ENCODE measurements at places on chromosomes 16 and 17.

DNA sequence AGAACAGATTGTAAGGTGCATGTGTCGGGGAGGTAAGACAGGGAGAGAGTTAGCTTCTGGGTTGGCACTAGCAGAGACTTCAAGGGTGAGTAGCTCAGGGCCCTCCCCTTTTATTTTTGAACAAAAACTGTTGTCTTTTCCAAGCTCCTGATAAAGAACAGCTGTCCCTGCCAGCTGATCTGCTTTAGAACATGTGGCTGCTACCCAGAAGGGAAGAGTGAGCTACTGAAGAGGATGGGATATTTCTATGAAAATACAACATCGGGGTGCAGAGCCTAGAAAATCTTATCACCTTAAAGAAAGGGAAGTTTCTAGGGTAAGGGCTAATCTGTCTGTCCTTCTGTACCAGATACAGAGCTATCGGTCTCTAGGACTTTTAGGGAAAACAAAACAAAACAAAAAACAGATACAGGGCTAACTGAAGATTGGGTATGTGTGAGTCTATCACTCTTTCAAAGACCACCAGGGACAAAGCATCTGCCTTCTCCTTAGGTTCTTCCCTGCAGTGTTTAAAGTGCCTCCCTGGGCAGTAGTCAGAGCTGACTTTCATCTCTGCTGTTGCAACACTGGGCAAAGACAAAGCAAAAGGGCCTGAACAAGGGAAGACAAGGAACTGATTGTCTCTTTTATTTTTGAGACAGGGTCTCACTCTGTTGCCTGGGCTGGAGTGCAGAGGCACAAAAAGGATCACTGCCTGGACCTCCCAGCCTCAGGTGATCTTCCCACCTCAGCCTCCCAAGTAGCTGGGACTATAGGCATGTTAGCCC lies 5.0 kb upstream of the DHRS13 start:
- no peak for DNase-seq

DNA sequence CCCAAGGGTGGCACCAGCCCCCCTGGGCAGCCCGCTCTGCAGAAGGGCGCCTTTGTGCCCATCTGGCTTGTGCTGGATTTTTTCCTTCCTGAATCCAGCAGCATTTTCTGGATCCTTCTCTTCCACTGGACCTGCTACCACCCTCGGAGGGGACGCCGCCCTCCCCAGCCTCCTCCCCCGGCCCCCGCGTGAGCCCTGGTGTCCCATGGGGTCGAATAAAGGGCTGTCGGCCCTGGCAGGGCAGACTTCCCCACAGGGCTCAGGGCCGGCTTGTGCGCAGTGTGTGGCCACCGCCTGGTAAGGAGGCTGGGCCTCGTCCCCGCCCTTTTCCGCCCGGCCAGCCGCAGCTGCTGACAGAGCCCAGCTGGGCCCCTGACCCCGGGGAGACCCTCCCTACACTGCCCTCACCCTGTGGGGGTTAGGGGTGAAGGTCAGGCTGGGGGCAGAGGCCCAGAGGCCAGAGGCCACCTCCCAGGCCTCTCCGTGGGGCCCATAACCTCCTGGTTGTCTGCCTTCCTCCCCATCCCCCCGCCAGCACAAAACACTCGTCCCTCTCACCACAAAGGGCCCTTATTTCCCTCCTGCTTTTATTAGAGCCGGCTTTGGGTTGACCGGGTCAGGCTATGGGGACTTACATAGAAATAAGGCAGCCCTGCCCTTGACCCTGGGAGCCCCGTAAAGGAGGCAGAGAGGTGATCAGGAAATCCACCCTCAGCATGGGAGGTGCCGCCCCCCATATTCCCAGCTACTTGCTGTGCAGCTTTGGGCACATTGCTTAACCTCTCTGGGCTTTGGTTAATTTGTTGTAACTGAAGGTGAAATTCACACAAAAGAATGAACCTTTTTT lies 179.3 kb upstream of the CIBAR2 start:
- DNase-seq: peak; percentile 76

GRCh38 chr16:8572063-8572918 lies 18.0 kb downstream of the TMEM114 start:
- DNase-seq: no peak

DNA sequence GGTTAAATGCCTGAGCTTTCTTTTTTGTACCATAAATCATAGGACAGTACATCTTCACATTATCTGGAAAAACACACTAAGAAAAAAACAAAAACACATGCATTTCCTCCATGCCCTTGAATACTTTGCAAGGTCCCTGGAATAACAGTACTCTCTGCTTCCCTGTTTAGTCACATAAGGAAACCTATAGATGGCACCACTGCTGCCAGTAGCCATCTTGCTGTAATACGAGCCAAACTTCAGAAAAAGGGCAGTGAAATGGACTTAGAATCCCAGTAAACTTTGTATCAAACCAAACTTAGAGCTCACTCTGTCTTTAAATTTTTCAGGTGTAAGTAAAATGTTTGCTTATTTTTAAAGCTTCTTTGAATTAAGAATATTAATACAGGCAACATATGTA lies 435.5 kb downstream of the KCNJ2 start:
- DNase-seq: no peak

- DNase-seq: peak; percentile 52
Measured at GRCh38 chr17:42407289-42407836, 15.7 kb downstream of the CAVIN1 start.

DNA sequence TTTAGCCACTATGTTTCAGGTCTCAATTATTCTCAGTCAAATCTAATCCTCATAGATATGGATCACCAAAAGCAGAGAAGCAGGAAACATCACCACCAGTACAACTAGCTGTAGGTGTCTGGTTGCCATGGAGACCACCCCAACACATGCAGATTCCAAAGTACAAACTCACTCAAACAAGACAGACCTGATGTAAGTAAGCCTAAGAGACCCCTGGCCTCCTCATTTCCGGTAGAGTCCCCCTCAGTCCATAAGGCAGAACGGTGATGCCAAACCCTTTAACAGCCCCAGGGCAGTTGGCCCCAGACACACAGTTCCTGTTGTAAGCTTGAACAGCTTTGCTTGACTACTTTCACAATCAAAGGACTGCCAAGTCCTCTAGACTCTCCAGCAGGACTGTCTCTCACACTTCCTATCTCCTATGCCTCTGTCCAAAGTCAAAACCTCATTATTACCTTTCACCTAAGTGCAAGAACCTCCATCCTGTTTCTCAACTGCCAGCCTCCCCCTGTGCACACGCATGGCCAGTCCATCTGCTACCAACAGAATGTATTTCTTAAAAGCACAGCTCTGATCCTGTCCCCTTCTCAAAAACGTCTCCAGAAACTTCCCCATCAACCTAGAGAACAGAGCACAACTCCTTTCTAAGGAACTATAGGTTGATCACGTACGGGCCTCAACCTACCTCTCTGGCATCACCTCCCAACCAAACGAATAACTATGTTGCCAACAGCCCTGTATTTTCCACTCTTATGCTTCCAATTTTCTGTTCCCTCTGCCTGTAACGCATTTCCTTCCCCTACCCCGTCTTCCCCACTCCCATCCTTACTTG lies 23.9 kb downstream of the SLC39A11 start:
- DNase-seq: peak; percentile 54

DNA sequence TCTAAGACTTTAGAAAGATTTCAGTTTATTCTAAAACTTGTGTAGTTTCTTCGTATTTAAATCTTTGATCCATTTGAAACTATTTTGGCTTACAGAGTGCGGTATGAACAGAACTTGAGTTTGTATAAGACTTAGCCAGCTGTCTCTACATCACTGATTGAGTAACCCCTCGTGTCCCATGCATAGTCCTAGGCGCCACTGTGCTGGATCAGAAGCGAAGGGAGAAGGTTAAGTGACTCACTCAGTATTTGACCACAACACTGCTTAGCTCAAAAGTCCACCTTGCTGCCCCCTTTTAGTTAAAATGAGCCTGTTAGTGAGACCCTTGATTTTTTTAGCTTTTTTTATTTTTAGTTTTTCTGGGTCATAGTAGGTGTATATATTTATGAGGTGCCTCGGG lies 28.4 kb downstream of the CD300LB start:
- no peak for DNase-seq

DNA sequence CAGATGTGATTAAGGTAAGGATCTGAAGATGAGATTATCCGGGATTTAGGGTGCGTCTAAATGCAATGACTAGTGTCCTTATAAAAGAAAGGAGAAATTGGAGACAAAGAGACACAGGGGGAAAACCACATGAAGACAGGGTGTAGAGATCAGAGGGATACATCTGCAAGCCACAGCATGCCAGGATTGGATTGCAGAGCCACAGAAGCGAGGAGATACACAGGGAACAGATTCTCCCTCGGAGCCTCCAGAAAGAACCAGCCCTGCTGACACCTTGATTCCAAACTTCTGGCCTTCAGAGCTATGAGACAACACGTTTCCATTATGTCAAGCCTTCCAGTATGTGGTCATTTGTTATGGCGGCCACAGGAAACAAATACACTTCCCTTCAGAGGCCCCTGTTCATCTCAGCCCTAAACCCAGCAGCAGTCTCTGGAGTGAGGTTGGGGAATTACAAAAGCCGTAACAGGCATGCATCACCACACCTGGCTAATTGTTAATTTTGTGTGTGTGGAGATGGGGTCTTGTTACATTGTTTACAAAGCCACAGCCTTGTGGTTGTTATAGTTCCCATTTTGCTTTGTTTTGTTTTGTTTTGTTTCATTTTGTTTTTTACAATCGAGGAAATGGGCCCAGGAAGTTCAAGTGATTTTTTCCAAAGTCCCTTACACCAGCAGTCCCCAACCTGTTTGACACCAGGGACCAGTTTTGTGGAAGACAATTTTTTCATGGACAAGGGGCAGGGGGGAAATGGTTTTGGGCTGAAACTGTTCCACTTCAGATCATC lies 51.6 kb upstream of the LYRM9 start:
- no peak for DNase-seq

GRCh38 chr16:64892835-64893785 lies 228.8 kb downstream of the CDH11 start:
- DNase-seq: no peak

- DNase-seq: no peak
Measured at GRCh38 chr16:53950677-53951076, 246.7 kb downstream of the FTO start.

DNA sequence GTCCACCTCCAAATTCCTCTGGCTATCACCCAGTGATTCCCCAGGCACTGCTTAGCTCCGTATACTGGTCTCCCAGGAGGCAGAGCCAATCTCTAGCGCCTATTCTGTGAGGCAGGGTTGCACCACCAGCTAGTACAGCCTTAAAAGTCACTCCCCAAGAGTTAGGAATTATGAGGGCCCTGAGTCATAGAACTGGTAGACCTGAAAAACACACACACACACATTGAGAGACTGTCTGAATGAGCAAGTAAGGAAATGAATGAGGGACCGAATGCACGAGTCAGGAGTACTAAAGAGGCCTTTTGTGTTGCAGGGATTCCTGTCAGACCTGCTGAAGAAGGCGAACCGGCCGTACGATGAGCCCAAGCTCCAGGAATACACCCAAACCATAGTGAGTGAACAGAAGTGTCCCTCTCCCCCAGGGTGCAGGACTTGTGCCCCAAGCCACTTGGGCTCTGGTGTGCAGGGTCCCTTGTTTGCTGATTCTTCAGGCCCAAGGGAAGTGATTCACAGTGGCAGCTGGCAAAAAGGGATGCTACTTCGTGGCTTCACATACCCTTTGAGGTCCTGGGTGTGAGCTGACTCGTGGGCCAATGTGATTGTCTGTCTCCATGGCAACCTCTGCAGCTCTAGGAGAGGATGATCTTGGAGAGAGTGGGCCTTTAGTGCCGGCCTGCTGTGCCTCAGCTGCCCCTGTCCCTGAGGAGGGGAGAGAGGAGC lies 24.7 kb downstream of the CALB2 start:
- no peak for DNase-seq

GRCh38 chr17:61955619-61956018 lies 27.8 kb upstream of the INTS2 start:
- DNase-seq: no peak

DNA sequence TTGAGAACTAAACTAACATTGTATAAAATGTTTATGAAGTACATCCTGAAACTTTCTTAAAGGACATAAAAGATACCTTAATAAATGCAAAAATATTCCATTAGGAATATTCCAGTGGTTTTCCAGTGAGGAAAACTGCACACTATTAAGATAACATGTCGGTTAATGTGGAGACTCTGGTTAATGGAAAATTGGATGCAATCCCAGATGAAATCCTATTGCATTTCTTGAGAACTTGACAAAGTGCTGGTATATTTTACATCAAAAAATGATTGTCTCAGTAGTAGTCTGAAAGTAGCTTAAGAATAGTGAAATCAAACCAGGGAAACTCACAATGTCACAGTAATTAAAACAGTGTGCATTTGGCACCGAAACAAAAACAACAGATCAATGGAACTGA lies 202.5 kb upstream of the MON1B start:
- no peak for DNase-seq

GRCh38 chr17:69961501-69962145 lies 113.4 kb upstream of the KCNJ16 start:
- DNase-seq: no peak

DNA sequence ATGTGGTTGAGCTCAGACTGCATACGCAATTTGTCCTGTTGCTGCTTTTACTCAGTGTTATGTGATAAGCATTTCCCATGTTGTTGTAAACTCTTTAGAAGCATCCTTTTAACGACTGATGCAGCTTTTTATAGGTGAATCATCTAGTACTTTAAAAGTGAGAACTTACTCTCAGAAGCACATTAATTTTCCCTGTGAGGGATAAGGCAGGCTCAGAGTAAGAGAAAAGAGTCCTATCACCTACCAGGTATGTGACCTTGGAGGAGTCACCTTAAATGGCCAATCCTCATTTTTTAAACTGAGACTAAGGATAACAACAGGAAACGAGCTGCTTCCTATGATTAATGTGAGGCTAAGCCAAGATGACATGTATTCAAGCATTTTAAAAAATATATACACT lies 34.4 kb upstream of the GAN start:
- DNase-seq: no peak

GRCh38 chr17:80785477-80786178 lies 206.0 kb upstream of the CHMP6 start:
- no peak for DNase-seq

GRCh38 chr17:28494445-28495188 lies 11.5 kb upstream of the FOXN1 start:
- peak; percentile 86 for DNase-seq

DNA sequence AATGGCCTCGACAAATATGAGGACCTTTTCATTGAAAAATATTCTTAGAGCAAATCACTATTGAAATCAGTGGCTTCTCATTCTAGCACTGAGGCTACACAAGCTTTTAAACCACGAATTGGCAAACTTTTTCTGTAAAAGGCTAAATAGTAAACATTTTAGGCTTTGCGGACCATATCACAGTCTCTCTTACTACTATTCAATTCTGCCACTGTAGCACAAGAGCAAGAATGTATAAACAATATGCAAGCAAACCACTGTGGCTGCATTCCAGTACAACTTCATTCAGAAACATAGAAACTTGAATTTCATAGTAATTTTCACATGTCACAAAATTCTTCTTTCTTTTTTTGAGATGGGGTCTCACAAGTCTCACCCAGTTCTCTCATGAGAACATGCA lies 49.1 kb downstream of the PHLPP2 start:
- DNase-seq: no peak

DNA sequence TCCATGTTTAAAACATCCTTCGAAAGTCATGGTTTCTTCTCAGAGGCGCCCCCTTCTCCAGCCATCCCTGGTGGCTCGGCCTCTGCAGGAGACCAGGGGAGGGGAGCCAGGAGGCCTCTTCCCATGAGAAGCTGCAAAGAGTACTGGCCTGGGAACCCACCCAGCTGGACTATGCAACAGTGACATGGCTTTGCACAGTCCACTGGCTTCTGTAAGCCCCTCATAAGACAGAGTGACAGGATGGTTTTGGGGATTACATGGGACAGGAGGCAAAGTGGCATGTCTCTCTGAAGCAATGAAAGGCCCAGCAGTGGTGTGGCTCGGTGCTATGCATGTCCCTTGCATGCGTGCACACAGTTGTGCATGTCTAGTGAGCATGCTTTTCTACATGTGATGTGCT lies 99.5 kb downstream of the C16orf78 start:
- DNase-seq: no peak

- DNase-seq: no peak
Measured at GRCh38 chr17:80111702-80112470, 10.5 kb downstream of the GAA start.
